Stimulated activated CD8-positive, alpha-beta memory T cell treated with anti-CD3 and anti-CD28 coated beads, Interleukin-4, amount 100 ng/mL, for 48 hours (primary cell): ENCODE measurements at places on chromosomes 6 and 20.

- no peak for DNase-seq
These were observed 675 bp downstream of the ZBTB9 start for GRCh38 chr6:33455051-33455450.

DNA sequence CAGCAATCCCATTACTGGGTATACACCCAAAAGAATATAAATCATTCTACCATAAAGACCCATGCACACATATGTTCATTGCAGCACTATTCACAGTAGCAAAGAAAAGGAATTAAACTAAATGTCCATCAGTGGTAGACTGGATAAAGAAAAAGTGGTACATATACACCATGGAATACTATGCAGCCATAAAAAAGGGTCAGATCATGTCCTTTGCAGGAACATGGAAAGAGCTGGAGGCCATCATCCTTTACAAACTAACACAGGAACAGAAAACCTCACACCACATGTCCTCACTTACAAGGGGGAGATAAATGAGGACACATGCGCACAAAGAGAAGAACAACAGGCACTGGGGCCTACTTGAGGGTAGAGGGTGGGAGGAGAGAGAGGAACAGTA, 60.9 kb downstream of the DCDC2 start:
- no peak for DNase-seq

- no peak for DNase-seq
These were observed 61.4 kb upstream of the JARID2 start for GRCh38 chr6:15184441-15184861.

GRCh38 chr6:29627755-29628418, 5.1 kb downstream of the GABBR1 start:
- peak; percentile 63 for DNase-seq

- DNase-seq, result no peak
These were observed 17.9 kb downstream of the TGM2 start for GRCh38 chr20:38147163-38147562.

DNA sequence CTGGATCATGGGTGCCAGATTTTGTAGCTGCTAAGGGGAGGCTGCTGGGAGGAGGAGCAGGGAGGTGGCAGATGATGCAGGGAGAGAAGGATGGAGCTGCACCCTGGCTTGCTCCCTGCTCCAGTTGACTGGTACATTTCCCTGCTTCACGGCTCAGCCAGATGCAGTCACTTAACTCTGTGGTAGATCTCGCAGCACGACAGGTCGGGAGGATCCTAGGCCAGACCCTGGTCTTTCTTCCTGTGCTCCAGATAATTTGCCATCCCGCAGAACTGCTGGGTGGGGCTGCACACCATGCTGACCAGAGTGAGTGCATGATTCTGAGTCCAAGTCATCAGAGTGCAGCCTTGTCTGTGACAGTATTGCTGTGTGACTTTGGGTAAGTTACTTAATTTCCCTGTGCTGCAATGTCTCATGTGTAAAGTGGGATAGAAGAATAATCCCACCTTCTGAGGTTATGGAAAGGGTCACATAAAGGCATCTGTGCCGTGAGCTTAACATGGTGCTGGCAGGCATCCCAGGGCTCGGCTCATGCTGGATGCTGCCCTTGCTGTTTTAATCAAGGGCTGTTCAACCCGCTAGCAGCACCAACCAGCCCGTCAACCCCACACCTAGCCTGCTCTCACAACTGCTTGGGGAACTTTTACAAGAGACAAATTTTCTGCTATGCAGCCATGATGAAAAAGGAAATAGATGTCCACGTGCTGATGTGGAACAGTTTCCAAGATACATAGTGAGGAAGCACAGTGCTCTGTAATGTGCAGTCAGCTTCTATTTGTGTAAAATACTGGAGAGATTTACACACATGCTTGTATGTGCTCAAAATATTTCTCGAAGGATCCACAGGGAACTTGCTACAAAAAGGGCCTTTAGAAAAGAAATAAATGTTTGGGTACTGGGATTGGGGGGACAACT, 257.9 kb downstream of the CDH26 start:
- no peak for DNase-seq

- no peak for DNase-seq
These were observed 56.8 kb downstream of the NCR2 start for GRCh38 chr6:41392246-41392645.
